ENCODE measurements at places on chromosomes 2 and 18.
A peak's percentile ranks its signal among the peaks of the same experiment; 100 is the strongest.

- DNase-seq, result no peak
These were observed 37.6 kb upstream of the ITGA6 start for GRCh38 chr2:172389685-172390339.

GRCh38 chr2:61450144-61450543, 20.7 kb downstream of the USP34 start:
- DNase-seq, result no peak

DNA sequence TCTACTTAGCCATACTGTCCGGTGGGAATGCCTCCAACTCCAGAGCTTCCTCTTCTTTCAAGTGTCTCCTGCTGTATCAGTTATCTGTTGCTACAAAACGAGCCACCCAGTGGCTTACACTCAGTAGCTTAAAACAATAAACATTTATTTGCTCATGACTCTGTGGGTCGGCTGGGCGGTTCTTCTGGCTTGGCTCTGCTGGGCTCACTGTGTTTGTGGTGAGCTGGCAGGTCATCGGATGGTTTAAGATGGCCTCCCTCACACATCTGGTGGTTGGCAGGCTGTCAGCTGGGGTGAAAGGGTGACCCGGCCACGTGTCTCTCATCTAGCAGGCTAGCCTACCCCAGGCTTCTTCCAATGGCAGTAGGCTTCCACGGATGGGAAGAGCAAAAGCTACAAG, 122.4 kb upstream of the SLC1A4 start:
- peak; percentile 19 for DNase-seq

- no peak for DNase-seq
These were observed 42.1 kb upstream of the TAF1B start for GRCh38 chr2:9800975-9801726.

DNA sequence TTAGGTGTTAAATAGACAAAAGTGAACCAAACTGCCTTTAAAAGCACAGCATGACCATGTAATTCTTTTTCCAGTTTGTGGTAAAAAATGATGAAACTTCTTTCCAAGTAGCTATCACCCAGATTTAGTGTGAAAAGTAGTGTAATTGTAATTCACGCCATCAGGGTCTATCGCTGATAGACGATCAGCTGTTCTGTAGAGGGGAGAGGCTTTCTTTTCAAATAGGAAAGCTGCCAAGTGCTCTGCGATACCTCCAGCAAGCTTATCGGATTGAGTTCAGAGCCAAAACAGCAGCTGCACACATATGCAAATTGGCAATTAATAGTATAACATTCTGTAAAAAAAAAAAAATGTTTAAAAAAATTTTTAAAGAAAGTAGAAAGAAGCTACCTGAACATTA, 61.9 kb upstream of the PSMD14 start:
- DNase-seq, result no peak

DNA sequence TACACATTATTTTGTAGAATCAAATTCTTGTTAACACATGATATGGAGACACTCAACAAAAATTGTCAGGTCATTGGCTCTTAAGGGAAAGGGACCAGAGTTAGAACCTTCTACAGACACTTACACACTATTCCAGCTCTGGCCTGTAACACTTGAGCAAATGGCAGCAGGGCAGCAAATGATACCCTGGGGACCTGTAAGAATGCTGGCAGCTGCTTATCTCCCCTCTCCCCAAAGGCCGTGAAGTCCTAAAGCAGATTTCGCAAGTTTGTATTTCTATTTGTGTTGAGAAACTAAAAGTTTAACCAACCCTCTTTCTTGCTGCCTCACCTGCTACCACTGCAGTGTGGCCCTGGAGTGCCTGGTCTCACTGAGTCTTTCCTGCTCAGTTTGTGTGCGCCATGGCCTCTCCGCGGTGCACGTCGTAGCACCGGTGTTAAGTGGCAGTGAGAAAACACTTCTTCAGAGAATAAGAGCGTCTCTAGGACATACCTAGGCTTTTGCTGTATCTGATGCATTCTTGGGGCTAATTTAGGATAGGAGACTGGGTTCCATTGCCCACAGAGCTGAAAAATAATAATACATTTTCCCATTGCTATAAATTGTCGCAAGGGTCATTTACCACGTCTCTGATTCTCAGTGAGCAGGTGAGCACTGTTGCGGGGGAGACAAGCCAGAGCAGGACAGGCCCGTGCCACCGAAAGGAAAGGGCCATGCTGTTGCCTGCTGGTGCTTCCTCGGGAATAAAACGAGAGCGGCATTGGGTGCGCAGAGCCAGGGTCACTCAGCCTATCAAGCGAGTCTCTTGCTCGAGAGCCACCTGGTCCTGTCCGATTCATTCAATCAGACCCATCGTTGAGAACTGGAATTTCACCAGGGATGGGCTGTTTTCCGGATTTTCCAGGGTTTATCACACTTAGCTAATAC, 204.9 kb downstream of the PTGR3 start:
- no peak for DNase-seq

DNA sequence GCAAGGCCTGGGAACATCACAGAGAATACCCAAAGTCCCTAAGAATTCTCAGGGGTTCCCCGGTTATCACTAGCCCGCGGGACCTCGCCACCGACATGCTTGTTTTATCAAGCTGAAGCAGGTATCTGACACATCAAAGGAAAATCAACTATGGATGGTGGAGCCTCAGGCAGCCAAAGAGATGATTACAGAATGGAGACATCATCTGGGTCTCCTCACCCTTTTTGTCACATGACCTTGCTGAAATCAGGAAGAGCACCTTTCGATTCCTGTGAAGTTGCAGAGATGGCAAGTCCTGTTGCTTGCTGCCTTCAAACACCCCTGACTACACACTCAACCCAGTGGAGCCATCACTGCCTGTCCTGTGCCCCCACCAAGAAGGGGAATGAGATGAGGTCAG, 19.2 kb upstream of the CAB39 start:
- no peak for DNase-seq

DNA sequence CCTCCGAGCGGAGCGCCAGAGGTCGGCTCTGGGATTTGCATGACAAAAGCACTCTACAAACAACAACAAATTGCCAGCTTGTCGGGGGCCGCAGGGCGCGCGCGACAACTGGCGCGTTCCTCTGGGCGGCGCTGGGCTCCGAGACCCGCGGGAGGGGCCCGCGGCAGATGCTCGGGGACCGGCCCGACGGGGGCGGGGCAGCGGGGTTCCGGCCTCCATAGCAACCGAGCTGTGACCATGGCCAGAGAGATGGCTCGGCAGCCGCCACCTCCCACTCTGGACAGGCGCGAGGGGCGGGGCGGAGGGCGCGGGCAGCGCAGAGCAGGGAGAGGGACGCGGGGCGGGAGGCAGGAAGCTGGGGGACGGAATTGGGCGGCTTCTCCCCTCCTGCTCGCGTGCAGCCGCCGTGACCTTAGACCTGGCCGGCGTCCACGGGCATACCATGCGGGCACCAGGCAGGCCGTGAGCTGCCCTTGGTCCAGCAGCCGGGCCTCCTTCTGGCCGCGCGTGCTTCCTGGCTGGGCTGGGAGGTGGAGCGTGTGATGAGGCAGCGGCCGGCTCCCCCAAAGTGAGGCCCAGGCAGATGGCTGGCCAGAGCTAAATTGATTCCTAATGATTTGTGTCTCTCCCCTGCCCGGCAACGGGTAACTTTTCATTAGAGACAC, 171.5 kb downstream of the CELF4 start:
- peak; percentile 82 for DNase-seq

DNA sequence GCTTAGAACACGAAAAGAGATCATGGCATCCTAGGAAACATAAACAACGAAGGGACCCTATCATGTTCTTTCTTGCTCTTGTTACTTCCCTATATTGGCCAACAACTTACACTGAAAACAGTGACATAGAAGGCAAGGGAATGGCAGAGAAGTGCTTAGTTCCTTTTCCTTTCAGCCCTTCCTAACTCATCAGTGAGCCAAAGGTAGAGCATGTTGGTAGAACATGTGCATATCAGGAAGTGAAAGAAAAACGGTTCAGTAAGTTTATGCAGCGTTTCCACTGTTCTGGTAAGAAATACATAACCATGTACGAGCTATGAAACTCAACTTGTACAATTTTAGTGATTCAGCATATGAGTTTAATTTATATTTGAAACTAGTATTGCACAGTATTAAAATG, 21.7 kb downstream of the AKAIN1 start:
- no peak for DNase-seq

GRCh38 chr2:94956797-94957391, 68.6 kb upstream of the MAL start:
- no peak for DNase-seq

GRCh38 chr2:242001853-242002252, 132.3 kb downstream of the RTP5 start:
- DNase-seq, result no peak

DNA sequence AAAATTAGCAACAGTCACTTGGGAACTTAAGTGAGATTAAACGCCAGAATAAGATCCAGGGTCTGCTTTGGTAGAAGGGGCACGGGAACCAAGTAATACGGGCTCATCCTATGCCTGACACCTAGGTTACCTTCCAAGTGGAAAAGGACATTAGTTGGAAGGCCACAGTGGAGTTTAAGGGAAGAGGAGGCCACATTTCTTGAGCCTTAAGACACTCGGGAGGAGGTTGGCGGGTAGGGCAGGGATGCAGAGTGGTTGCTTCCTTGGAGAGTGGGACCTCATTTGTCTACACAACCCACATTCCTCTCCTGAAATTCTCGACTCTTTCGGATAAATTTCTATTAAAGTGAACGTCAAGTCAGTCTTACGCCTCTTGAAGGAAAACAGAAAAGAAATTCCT, 510 bp upstream of the DNAH6 start:
- no peak for DNase-seq
